Heart left ventricle (tissue), 16 donors: ENCODE measurements at places on chromosomes 12 and 14. TPM values are rescaled to one million over a fixed set of nuclear protein-coding genes. Genes with fewer than 3 reads are reported as not detected.

GRIP1 gene
- polyA plus RNA-seq, result 0.54 TPM

MUCL1 gene
- not detected for polyA plus RNA-seq

ENDOU gene
- polyA plus RNA-seq, result 0.08 TPM

ZNF891 gene
- polyA plus RNA-seq, result 0.80 TPM

ACOT6 gene
- polyA plus RNA-seq, result not detected

RHOJ gene
- 10.4 TPM for polyA plus RNA-seq

POTEG gene
- not detected for polyA plus RNA-seq

NKX2-1 gene
- polyA plus RNA-seq, result not detected

BEST3 gene
- polyA plus RNA-seq, result 0.89 TPM

HOXC12 gene
- not detected for polyA plus RNA-seq

BHLHE41 gene
- 8.8 TPM for polyA plus RNA-seq

DAO gene
- polyA plus RNA-seq, result not detected

ALG10B gene
- polyA plus RNA-seq, result 1.2 TPM

AHNAK2 gene
- polyA plus RNA-seq, result 2.5 TPM

NID2 gene
- polyA plus RNA-seq, result 18.8 TPM

C12orf56 gene
- not detected for polyA plus RNA-seq

AQP2 gene
- not detected for polyA plus RNA-seq

NKX2-8 gene
- polyA plus RNA-seq, result not detected

TRHDE gene
- polyA plus RNA-seq, result 0.01 TPM

RNASE7 gene
- polyA plus RNA-seq, result 0.04 TPM

ERP27 gene
- 0.15 TPM for polyA plus RNA-seq

SIX4 gene
- 0.32 TPM for polyA plus RNA-seq

TAS2R8 gene
- polyA plus RNA-seq, result not detected

DLGAP5 gene
- polyA plus RNA-seq, result 0.12 TPM

SCN8A gene
- 0.17 TPM for polyA plus RNA-seq

ALX1 gene
- polyA plus RNA-seq, result not detected

FUT8 gene
- 8.9 TPM for polyA plus RNA-seq

IL22 gene
- not detected for polyA plus RNA-seq

OVCH1 gene
- 0.18 TPM for polyA plus RNA-seq

ERO1A gene
- polyA plus RNA-seq, result 17.9 TPM

RHEBL1 gene
- polyA plus RNA-seq, result 0.37 TPM

GARIN6 gene
- polyA plus RNA-seq, result not detected

TCTN2 gene
- 1.3 TPM for polyA plus RNA-seq

ATL1 gene
- 0.67 TPM for polyA plus RNA-seq

MYBPC1 gene
- polyA plus RNA-seq, result 1.9 TPM

PTPRR gene
- polyA plus RNA-seq, result 0.30 TPM

LRRK2 gene
- 2.7 TPM for polyA plus RNA-seq

M6PR gene
- 98.6 TPM for polyA plus RNA-seq

INSM2 gene
- not detected for polyA plus RNA-seq

ZC3H14 gene
- polyA plus RNA-seq, result 27.6 TPM

MRPL51 gene
- 164 TPM for polyA plus RNA-seq

TAS2R31 gene
- polyA plus RNA-seq, result not detected

ACSS3 gene
- 17.7 TPM for polyA plus RNA-seq

SMCO2 gene
- not detected for polyA plus RNA-seq

CFAP54 gene
- 0.14 TPM for polyA plus RNA-seq

PMCH gene
- not detected for polyA plus RNA-seq

BCL11B gene
- polyA plus RNA-seq, result 0.04 TPM

PZP gene
- polyA plus RNA-seq, result 0.12 TPM

PRR4 gene
- polyA plus RNA-seq, result 5.5 TPM

ACSM4 gene
- not detected for polyA plus RNA-seq
